ENCODE measurements at places on chromosomes 6 and 20.

- no peak for DNase-seq
These were observed 629.0 kb downstream of the EPHA7 start for GRCh38 chr6:92790381-92790780.

DNA sequence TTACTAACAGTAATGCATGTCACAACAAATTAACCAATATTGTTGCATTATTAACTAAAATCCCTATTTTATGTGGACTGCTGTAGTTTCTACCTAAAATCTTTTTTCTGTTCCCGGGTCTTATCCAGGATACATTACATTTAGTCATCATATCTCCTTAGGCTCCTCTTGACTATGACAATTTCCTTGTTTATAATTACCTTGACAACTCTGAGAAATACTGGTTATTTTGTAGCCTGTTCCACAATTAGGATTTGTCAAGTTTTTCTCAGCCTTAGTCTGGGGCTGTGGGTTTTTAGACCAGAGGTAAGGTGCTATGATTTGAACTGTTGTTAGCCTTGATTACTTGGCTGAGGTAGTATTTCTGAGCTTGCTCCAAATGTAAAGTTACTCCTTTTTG, 3.7 kb downstream of the FBXO5 start:
- DNase-seq = no peak

DNA sequence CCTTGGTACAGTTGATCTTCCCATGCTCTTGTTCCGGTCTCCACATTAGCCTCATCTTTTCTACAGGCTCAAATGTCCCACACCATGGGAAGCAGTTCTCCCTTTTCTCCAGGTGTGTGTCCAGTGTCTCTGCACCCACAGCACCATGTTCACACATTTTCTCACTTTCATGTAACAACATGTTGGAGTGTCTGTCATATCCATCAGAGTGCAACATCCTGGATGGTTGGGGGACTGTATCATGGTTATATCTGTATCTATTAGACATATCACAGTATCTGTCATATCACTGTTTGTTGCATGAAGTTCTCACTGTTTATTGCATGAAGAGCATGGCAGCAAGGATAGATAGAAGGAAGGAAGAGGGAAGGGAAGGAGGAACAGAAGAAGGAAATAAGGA, 635.6 kb downstream of the EPM2A start:
- DNase-seq = no peak

DNA sequence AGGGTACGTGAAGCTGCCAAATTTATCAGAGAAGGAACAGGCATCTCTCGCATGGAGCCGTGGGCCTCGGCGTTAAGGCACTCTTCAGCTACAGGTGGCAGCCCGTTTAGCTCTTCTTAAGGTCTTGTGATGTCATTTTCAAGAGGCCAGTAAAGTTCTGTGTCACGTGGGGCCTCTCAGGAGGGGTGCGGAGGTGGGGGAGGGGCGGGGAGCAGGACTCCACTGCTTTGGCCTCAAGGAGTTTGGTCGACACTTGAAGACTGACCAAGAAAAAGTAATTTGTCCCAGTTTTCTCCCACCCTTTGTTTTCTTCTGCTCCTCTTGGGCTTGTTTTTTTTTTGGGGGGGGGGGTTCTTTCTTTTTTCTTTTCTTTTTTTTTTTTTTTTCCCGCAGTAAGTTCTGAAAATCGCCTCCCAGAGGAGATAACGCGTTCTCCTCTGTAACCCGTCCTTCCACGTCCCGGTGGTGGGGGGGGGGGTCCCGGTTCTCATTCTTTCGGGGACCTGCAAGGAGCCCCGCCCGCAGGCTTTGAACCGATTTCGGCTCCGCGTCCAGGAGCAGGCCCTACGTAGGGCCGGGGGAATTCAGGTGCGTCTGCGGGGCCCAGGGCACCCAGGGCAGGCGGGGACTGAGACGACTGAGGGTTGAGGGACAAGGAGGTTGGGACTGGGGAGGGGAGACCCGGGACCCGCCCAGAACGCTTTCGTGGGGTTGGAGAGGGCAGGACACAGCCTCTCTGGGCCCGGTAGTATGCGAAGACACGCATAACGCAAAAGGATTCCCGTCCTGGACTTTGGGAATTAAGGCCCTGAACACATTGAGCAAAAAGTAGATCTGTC, 26.0 kb downstream of the GPX6 start:
- DNase-seq = no peak

DNA sequence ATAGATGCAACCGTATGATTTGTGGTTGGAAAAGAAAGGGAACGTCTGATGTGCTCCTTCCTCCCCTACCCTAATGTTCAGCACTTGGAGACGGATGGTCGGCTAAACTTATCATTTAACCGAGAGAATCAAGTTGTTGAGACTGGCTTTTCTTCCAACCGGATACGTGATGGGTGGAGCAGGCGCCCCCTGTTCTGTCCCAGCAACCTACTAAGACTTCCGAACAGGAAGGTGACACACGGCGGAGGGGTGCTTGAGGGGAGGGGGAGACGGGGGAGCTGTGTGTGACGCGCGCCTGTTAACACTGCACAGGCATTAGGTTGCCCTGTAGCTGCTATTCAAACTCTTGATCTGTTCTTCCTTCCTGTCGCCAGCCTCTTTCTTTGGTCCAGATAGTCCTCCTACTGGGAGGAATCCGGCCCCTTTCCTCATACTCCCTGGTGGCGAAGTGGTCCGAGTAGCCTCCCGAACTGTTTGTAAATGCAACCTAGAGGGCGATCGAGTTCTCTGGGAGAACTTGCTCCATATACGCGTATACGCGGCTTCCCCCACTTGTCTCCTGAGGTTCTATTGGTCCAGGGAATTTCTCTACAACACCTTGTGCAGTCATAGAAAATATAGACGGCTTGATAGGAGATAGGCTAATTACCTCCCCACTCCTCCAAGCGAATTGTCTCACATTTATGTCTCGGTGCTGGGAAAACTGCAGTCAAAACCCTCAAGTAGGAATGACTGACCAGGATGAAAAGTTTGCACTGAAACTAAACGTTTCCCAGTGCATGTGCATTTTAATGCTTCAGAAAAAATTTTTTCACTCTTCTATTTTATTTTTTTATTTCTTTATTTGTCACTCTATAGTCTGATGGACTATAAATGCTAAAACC, 126.0 kb upstream of the SLC2A12 start:
- DNase-seq = peak; percentile 94

GRCh38 chr6:147506704-147507114, 1.8 kb upstream of the SAMD5 start:
- DNase-seq = peak; percentile 57

- peak; percentile 14 for DNase-seq
These were observed 520.8 kb downstream of the EPM2A start for GRCh38 chr6:145214570-145214969.

Measured in suppressor macrophage (primary cell).